NCI-H510A treated with DMSO at 0.1 percent for 48 hours (cell line): ENCODE measurements at places on chromosomes 16 and 17.

GRCh38 chr17:79796444-79796762 lies 474 bp downstream of the CBX8 start:
- no peak for DNase-seq

- no peak for DNase-seq
These were observed 29.7 kb downstream of the MYO15A start for GRCh38 chr17:18138065-18138749.

- DNase-seq, result no peak
These were observed 1.4 kb downstream of the MTSS2 start for GRCh38 chr16:70684146-70685060.

GRCh38 chr16:23786964-23787561 lies 32.2 kb downstream of the CHP2 start:
- no peak for DNase-seq

GRCh38 chr17:7715936-7716886 lies 1.3 kb upstream of the DNAH2 start:
- DNase-seq, result no peak

DNA sequence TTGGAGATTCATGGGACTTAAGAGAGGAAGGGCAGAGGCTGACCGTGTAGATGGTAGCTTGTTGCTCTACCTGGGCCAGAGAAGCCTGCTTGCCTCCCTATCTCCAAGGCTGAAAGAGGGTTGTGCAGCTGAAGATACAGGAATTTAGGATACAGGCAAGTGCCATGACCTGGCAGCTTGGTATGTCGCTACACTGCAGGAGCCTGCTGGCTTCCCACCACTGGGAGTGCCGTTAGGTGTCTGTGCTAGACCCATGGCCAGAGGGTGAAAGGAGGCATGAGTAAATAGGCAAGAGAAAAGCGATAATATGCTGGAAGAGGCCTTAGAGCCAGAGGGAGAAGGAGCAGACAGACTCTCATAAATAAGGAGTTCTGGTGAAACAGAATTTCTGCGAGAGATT lies 10.6 kb downstream of the NAA60 start:
- no peak for DNase-seq

DNA sequence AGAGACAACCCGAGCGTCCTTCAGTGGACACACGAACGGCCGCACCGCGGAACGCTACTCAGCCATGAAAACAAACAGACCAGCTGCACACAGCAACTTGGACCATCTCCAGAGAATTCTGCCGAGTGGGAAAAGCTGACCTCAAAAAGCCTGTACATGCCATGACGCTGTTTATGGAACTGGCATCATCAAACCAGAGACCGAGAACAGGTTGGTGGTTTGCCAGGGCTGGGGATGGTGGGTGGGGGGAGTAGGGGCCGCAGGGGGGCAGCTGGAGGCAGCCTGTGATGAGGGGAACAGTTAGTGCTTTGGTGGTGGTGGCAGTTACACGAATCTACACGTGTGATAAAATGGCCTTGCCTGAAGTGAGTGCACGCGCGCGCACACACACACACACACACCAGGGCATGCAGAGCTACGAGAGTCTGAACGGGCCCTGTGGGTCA lies 169.8 kb downstream of the LAT start:
- no peak for DNase-seq

GRCh38 chr16:8649829-8650554 lies 24.4 kb upstream of the ABAT start:
- no peak for DNase-seq

DNA sequence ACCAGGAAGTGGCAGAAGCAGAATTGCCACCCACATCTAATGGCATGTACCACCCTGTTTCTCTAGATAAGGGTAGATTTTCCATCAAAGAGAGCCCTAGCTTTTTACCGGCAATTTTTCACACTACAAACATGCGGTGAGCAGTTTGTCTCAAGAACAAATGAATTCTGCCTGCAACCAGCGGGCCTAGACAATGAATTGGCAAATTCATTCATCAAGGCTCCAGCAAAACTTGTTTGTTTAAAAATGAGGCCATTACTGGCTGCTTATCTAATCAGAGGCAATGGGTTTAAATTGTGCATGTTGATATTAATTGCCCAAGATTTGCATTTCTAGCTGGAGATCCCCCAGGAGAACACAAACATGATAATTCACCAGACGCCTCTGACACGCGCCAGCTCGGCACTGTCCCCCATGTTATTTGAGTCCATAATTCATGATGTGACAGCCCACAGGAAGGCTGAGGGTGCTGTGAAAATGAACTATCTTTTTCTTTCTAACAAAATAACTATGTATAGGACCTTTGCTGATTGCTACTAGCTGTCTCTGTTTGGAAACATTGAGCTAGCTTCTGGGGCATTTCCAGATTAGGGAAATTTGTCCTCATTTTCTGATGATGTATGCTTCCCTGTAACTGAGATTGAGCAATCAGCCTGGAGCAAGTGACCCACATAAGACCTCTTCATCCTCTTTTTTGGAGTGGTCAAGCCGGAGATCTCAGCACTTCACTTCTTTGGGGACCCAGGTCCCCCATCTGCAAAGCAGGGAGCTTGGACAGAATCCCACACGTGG lies 80.8 kb downstream of the CNGB1 start:
- DNase-seq, result no peak

- DNase-seq, result no peak
These were observed 115.1 kb downstream of the PRKCB start for GRCh38 chr16:23950898-23951297.

GRCh38 chr16:84897911-84898377 lies 78.2 kb downstream of the CRISPLD2 start:
- DNase-seq, result no peak

DNA sequence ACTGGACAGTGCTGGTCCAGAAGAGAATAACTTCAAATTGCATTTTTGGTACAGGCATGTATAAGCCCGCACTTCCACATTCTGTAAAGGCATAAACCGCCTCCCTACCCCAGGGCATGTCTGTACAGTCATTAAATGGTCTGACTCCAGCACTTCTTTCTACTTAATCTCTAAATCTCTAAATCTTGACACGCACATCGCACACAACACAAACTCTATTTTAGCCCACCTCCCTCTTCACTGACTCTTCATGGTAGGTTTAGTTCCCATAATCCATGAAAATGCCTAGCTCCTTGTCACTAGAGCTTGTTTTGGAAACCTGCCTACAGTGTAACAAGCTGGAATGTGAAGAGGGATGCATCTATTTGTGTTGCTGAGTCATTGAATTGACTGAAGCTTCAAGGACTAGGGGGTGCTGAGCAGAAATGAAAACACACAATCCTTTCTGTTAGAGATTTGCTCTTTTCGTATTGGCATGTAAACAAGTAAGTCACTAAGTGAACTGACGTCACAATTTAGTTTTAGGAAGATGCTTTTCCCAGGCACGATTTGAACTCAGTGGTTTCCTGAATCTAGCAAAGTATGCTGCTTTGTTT lies 1.6 kb upstream of the DUSP14 start:
- DNase-seq, result peak; percentile 72

DNA sequence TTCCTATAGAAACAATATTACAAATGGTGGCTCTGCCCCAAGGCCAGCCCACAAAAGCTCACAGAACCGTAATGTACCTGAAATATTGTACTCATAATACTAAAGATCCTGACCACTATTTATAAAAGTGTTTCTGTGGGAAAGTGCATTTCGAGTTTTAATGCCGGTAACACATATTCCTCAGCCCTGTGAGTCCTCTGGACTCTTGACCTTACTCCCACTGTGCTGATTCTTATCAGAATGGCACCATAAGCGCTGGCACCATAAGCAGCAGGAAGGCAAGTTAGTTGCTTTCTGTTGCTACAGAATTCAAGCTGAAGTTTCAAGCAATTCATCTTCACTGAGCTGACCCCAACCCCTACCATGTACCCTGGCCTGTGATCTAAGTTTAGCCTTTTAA lies 36.4 kb upstream of the MED13 start:
- DNase-seq, result no peak

DNA sequence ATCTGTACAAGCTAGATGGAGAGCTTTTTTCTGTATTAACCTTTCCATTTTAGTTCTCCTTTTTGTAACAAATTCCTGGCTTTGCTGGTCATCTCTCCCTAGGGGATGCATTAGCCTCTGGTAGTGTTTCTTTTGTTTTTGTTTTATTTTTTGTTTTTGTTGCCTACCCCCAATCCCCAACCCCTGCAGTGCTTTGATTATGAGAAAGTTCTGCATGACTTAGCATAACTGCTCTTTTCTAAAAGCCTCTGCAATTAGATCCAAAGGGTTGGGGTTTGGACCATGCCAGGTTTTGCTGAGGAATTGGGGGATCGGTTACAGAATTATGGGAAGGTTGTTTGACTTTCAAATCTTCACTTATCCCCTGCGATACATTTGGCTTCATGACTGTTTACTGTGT lies 98.2 kb downstream of the ADAMTS18 start:
- DNase-seq, result no peak

DNA sequence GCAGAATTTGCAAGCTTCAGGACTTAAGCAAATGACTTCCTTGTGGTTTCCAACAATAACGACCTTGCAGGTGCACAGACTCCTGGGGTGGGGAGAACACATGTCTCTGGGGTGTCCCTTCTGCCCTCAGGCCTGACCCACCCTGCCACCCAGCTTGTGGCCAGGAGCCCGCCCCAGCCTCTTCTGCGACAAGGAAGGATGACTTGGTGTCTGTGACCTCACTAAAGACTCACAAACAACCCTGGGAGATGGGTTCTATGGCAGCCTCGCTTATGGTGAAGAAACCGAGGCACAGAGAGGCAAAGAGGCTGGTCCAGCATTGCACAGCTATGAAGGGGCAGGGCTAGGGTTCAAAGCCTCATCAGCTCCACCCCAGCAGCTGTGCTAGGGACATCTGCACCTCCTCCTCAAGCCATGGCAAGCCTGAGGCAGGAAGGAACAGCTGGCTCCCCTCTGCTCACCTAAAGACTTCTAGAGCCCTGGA lies 2.6 kb downstream of the ATP2A3 start:
- DNase-seq, result peak; percentile 35

- no peak for DNase-seq
These were observed 879 bp downstream of the SLFN5 start for GRCh38 chr17:35243561-35244340.

DNA sequence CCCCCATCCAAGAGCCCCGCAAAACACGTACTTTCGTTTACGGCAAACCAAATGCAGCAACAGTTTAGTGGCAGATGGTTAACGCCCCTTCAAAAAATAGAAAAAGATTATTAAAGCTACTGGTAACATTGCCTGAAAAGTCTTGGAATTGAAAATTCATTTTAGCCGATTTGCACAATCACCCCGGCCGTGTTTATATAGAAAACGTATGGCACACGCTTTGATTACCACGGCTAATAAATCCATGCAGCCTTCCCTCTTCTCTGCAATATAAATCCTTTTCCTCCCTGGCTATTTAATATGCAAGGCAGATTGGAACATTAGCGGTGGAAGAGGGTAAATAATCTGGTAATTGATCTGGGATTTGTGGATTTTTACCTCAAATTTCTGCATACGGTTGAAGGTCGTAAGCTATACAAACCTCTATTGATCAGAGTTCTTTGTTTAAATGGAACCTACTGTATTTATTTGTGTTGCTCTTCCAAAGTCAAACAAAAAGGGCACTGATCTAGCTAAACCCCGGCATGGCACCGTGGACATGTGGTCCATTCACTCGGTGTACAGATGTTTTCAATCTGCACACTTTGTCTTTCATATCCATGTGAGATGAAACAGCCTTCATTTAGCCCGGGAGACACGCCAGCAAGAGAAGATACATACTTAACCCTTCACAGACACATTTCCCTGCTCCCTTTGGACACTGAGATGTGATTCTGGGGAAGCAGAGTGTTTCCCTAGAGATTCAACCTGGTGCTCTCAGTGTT lies 238.1 kb upstream of the MAF start:
- no peak for DNase-seq

- DNase-seq, result no peak
These were observed 203.6 kb upstream of the CACNG3 start for GRCh38 chr16:24052329-24053098.

DNA sequence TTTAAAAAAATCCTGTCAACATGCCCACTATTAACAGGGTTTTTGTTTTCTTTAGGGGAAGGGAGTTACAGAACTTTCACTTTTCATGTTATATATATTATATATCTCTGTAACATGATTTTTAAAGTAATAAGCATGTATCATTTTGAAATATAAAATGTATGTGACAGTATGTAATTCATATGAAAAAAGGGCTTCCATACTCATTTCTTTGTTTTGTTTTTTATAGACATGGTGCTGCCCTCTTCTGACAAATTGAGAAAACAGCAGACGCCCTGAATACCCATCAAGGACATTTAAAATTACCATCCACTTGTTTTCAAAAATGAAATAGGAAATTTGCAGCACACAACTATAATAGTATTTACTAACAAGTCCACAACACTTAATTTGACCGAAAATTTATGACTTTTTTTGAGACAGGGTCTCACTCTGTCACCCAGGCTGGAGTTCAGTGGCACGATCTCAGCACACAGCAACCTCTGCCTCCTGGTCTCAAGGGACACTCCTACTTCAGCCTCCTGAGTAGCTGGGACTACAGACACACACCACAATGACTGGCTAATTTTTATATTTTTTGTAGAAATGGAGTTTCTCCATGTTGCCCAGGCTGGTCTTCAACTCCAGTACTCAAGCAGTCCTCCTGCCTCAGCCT lies 30.4 kb downstream of the CFDP1 start:
- peak; percentile 20 for DNase-seq

GRCh38 chr17:81309140-81309858 lies 14.2 kb upstream of the SLC38A10 start:
- DNase-seq, result peak; percentile 48

- peak; percentile 22 for DNase-seq
These were observed 3.8 kb downstream of the ARHGDIA start for GRCh38 chr17:81867170-81867990.

DNA sequence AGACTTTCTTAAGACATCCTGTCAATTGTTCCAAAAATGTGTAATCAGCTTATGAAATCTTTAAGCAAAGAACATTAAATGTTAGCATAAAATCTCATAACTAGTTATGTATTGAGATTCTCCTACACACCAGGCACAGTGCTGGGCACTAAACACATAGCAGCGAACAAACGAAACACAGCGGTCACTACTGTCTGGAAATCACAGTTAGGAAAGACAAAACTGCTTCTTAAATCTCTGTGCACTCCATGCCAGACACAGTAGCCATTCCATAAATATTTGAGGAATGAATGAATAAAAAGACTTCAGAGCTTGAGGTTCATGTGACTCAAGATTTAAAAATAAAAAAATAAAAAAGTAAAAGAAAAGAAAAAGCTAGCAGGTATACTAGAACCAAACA lies 20.1 kb downstream of the TOX3 start:
- DNase-seq, result no peak

GRCh38 chr17:37672548-37673078 lies 29.4 kb upstream of the DDX52 start:
- no peak for DNase-seq

DNA sequence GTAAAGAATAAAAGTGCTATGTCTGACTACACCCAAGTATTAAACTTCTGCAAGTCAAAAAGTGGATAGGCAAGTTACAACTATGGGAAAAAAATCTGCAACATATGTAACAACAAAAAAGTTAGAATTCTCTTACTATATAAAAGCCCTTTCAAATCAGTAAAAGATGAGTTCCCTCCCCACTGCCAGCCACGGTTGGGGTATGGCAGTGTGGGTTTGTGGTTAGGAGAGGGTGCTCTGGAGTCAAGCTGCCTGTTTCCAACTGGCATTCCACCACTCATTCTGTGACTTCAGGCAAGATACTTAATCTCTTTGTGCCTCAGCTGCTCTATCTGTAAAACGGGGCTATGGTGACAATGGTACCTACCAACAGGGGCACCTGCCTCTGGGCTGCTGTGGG lies 26.6 kb upstream of the MFSD6L start:
- DNase-seq, result no peak
